ENCODE measurements at places on chromosomes 7 and 10.

DNA sequence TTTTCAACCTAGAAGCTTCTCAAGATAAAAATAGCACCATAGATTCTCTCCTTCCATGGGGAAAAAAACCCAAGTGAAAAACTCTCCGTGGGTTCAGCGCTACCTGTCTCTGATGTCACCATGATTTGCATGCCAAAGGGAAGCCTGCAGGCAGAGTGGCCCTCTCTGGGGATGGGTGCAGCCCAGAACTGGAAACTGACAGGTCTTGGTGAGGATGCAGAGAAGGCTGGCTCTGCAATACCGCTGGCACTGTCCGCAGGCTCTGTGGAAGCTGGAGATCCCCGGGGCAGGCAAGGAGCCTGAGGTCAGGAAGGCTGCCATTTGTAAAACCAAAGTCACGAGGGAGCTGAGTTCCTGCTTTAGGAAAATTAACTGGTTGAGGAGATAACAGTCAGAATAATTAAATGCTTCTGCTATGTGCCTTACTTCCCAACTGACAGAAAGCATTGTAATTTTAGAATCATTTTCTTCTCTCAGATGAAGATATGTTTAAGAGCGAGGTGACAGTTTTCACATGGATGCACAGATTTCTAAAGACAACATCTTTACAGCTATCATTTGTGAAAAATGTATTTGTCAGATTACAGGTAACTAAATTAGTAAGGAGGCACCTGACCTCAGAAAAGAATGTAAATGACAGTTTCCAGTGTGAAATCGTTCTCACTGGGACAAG, 731.5 kb upstream of the FZD8 start:
- no peak for DNase-seq

GRCh38 chr10:108169846-108170245, 1005.3 kb upstream of the SORCS1 start:
- DNase-seq: no peak

GRCh38 chr10:74888962-74889661, 62.7 kb downstream of the KAT6B start:
- no peak for DNase-seq

DNA sequence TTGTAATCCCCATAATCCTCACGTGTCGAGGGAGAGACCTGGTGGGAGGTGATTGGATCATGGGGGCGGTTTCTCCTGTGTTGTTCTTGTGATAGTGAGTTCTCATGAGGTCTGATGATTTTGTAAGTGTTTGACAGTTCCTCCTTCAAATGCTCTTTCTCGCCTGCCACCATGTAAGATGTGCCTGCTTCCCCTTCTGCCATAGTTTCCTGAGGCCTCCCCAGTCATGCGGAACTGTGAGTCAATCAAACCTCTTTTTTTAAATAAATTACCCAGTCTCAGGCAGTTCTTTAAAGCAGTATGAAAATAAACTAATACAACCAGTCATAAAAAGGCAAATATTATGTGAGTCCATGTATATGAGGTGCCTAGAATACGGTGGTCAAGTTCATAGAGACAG, 87.5 kb downstream of the FRMD4A start:
- no peak for DNase-seq

- no peak for DNase-seq
These were observed 65.5 kb upstream of the TRIM8 start for GRCh38 chr10:102578782-102579181.

DNA sequence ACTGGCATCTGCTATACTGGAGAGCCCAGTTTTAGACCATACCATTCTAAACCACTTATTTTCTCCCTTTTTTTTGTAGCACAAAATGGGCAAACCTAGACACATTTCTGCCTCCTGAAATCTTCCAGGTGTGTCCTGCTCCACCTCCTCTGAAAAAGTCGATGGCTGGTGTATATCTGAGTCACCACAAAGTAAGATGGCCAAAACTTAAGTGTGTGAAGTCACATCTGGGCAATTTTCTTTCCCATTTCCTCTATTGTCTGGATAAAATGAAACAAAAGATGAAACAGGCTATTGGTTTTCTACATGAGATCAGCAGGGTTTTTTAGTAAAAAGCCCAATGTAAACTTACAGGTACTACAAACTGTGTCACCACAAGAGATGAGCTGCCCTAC, 65.5 kb downstream of the OSBPL3 start:
- DNase-seq: no peak

- DNase-seq: no peak
These were observed 22.1 kb downstream of the ABLIM1 start for GRCh38 chr10:114635797-114636550.

DNA sequence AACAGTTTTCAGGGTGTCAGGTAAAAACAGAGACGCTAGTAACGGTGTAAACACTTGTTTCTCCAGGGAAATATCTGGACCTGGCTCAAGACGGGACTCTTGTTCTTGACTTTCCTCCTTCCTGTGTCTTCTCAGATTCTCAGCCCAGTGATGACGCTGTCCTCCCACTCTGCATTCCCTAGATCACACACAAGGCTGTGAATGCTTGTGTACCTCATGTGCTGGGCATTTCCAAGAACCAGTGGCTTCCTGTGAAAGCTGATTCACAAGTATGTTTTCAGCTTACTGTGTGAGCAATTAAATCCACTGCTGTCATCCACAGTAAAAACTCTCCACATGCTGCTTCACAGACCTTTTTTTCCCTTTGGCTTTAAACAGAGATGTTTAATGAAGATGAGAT, 193.8 kb upstream of the DPP6 start:
- no peak for DNase-seq

DNA sequence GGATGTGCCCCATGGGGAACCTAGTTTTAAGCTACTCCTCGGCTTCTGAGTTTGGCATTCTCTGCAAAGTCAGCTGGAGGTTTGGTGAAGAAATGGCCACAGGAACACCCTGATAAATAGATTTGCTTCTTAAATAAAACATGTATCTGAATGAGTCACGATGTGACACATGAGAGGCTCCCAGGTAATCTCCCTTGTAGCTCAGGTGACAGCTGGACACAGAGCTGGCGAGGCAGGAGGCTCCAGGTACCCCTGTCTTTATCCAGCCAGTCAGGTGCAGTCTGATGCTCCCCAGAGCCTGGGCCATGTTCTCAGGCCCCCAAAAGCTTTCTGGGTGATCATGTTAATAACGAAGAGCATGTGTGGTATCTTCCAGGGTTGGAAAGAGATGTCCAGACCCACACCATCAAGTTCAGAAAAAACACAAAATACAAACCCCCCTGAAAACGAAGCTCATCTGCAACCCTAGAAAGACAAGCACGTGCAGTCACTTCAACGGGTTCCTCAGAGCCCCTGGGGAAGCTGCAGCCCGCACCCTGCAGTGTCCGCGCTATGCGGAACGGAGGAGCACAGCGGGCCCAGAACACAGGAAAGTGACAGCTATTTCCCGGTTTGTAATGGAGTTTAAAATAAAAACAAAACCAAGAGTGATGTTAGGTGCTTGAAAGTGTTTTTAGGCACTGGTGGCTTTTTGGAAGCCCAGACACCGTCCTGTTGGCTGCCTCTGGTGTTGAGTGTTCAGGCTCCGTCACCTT, 69.4 kb downstream of the ZRANB1 start:
- no peak for DNase-seq

GRCh38 chr7:38220452-38220851, 42.4 kb downstream of the STARD3NL start:
- no peak for DNase-seq

GRCh38 chr7:14207138-14207537, 217.7 kb upstream of the ETV1 start:
- no peak for DNase-seq

Measured in neuronal stem cell (in vitro differentiated cells).